NB4 (cell line): ENCODE measurements at places on chromosomes 13 and 19.

DNA sequence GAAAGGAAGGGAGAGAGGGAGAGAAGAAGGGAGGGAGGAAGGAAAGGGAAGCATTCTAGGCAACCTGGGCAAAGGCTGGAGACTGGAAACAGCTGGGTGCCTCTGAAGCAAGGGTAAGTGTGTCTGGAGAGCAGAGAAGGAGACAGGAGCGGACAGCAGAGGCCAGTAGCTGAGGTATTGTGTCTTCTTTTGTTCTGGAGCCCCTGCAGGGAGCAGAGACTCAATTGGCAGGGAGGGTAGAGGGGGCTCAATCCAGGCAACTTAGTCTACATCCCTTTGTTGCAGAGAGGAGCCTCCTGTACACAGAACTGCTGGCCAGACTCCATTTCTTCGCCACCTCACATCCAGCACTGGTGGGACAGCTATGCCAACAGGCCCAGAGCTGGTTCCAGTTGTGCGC is 53.2 kb downstream of the NWD1 start:
- DNase-seq: no peak

DNA sequence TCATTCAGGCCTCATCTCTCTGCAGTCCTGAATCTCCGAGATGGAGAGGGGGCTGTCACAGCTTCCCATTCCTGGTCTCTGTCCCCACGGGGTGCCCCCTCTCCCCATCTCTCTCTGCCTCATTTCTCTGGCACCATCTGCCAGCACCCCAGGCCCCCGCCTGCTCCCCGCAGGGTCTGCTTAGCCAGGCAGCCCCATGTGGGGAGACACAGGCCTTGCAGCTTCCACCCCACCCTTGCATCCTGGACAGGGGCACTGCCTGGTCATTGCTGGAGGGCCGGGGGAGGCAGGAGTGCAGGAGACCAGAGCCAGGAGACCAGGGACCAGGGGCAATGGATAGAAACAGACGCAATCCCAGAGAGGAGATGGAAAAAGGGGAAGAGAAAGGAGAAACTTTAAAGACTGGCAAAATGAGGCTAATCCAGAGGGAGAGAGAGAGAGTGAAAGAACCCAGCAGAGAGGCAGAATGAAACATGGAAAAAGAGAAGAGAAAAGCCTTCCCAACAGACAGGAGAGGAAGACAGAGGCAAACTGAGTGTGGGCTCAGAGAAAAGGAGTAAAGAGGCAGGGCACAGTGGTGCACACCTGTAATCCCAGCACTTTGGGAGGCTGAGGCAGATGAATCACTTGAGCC is 8.8 kb upstream of the GIPR start:
- DNase-seq: no peak

- DNase-seq: no peak
These were observed 2.0 kb downstream of the ZFP36 start for GRCh38 chr19:39408392-39409207.

- DNase-seq: peak; percentile 6
These were observed 6.8 kb downstream of the ZNF134 start for GRCh38 chr19:57620673-57621348.

- DNase-seq: no peak
These were observed 25.9 kb upstream of the GATAD2A start for GRCh38 chr19:19379527-19379926.

GRCh38 chr19:548886-549830 is 5.3 kb downstream of the GZMM start:
- DNase-seq: no peak

- DNase-seq: no peak
These were observed 125.2 kb downstream of the ATP11A start for GRCh38 chr13:112814905-112815585.

DNA sequence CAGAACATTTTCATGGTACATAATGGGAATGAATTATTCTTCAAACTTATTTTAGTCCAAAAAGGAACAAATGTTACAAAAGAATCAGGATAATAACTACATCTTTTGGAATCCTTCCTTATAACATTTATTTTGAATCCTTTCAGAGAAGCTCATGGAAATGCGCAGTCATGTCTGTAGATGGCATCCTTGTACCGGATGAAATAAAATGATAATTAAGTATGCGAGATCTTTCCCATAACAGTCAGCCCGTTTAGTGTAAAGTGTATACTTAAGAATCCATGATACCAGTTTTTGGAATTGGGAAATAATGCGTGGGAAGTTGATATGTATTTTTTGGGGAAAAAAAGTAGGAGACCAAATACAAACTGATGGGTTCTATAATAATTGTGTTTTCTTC is 418.8 kb downstream of the GPC5 start:
- DNase-seq: no peak

DNA sequence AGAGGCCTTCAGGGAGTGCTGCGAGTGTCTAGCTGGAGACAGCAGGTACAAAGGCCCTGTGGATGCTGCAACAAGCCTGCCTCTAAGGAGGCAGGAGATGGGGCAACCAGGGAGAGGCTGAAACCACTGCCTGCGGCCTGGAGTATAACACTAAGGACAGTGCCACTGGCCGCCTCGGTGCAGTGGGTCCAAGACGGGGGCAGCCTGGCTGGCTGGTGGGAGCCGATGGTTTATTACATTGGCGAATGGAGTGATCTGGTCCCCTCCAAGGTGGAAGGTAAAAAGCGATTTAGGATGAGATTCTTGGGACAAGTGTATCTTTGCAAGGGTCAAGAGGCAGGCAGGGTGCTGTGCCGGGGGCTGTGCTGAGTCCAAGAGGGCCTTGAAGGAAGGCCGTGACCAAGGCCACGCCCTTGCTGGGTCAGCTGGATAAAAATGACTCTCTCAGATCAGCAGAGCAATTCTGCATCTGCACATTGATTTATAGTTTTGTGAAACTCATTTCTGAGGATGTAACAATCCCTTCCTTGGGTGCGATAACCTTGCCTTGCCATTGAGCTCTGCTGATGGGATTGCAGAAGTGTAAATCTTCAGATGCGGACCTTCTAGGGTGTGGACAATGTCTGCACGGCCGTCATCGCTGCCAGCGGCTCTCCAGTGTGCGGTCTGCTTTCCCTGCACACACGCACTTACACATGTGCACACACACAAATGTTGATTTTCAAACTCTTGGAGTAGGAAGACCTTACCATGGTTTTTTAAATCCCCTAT is 6.0 kb downstream of the TMEM255B start:
- DNase-seq: no peak

- DNase-seq: no peak
These were observed 24.4 kb downstream of the ELF1 start for GRCh38 chr13:40994581-40995230.

DNA sequence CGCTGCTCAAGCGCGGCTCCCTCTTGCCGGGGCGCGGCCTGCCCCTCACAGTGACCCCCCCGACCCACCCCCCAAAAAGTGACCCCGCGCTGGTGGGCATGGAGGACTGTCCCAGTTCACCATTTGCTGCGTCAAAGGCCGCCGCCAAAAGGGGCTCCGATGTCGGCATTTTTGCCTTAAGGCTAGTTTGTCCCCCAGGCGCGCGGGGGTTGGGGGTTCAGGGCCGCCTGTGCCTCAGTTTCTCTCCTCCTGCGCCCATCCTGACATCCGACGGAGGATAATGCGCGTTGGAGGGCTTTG is 17.1 kb downstream of the NFIX start:
- DNase-seq: no peak

DNA sequence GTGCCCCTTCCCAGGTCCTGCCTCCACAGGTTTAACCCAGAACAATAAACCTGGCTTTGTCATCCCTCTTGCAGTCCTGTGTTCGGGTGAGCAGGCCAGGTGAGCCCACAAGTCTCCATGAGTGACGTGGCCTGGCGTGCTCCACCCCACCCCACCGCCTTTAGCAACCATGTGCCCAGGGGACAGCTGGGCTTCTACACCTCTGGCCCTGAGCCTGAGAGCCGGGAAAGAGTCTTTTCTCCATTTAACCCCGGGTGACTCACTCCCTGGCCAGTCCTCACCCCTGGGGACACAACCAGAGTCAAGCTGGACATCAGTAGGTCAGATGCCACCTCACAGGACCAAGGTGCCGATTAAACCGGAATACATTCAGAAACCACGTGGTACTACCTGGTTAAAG is 4.1 kb downstream of the C19orf53 start:
- DNase-seq: no peak

- DNase-seq: no peak
These were observed 19.6 kb downstream of the CCDC8 start for GRCh38 chr19:46393456-46394401.

DNA sequence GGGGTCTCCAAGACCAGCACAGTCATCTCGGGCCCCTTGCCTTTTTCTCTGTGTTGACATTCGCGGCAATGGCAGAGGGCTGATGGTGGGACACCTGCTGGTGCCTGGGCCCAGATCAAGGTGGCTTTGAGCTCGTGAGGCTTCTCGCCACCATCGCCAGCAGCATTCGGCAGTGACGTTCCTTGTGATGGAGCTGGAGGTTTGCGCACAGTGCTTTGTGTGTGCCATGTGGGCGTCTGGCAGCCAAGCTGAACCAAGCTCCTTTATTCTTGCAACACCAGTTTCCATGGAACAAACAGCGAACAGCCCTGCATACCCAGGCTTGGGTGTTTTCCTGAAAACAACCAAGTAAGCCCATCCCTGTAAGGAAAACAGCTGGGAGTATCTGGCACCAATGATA is 9.1 kb upstream of the TMEM255B start:
- DNase-seq: no peak

- DNase-seq: no peak
These were observed 16.1 kb upstream of the DHRS12 start for GRCh38 chr13:51820016-51820597.

GRCh38 chr13:20288561-20288960 is 56.4 kb upstream of the GJB6 start:
- no peak for DNase-seq

DNA sequence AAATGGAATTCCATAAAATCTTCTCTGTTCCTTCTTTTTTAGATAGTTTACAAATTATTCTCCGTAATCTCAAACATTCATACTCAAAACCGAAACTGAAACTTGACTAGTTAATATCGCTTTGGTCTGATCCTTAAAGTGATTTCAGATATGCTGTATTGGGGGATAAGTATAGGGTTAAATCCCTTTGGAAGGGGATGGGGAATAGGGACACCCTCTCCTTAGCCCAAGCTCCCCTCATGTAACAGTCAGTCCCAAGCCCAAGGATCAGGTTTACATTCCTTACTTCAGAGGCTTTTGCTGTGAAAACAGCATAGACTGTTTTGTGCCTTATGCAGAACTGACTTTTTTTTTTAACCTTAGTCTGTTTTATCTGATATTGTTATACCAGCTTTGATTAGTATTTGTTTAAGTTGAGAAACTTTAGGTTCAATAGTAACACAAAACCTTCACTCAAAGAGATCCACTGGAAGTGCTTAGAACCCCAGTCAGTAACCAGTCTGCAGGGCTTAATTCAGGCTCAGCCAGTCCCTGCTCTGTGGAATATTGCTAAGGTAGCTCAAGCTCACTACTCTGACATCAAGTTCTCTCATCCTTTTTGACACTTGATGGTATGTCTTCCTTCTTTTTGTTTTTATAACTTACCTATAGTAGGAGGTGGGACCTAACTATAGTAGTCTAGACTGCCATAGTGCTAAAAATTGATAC is 10.5 kb downstream of the CDADC1 start:
- DNase-seq: no peak

DNA sequence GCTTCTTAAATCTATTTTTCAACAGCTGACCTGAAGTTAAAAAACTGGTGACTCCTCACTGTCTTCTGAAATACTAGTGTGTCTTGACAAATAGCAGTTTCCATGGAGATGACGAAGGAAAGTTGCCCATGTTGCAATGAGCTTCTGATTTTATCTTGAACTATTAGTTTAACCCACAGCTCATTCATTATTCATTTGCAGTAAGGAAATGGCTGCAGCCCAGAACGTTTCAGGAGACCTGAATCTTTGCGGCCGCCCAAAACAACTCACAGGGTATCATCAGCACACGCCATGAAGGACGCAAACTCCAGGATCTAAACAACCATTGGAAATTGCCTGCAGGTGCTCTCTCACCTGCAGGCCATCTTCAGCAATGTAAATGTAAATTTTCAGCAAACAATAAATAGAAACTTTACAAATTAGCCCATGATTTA is 142.5 kb downstream of the DCLK1 start:
- DNase-seq: no peak

DNA sequence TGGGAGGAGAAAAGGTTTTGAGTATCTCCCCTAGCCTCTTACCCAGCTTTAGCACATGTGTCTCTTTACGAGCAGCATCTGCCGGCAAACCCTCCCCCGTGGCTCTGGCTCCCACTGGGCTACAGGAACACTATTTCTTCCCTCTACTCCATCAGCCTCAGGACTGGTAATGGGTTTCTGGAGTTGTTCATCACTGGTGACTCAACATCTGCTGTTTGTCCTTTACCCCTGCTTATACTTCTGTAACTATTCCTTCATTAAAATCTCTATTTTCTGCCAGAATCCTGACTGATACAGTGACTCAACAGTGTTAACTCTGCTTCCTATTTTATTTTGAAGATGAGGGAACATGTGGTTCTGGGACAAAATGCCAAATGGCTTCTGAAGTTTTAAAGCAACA is 437.3 kb upstream of the HTR2A start:
- no peak for DNase-seq

DNA sequence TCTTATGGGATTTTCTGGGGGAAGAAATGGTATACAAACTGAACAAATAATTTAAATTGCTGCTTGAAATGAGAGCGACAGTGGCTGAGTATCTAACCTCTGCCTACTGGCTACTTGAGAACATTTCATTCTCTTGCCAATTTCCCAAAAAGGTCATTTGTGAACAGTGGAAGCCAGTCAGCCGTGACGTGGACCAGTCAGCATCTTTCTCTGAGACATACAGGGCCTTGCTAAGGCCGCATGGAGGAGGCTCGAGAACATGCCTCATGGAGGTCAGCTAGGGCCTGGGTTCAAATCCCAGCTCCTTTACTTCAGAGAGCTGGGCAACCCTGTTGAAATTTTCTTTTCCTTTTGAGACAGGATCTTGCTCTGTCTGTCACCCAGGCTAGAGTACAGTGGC is 20.3 kb downstream of the ZC3H4 start:
- no peak for DNase-seq

DNA sequence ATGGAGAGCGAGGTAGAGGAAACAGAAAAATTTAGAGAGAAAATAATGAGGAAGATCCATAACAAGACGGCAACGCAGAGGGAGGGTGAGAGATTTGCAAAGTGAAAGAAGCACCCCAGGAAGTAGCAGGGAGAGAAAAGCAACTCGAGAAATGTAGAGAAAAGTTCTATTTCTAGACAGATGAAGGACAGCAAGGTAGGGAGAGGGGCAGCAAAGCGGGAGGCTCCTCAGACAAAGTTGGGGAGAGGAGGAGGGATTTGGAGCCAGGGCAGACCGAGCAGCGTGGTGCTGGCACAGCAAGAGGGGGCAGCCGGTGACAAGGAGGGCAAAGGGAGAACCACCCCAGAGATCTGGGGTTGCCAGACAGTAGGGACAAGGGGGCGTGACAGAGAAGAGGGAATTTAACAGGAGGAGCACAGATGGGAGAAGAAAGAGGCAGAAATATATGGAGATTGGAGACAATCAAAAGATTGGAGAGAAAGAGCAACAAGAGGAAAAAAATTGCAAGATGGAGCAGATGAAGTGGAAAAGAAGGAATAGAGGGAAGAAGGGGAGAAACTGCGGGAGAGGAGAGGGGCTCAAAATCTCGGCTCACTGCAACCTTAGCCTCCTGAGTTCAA is 989 bp downstream of the ZNF766 start:
- peak; percentile 46 for DNase-seq

- no peak for DNase-seq
These were observed 24.1 kb downstream of the KLF5 start for GRCh38 chr13:73082895-73083294.

GRCh38 chr13:42225051-42225450 is 46.9 kb upstream of the AKAP11 start:
- no peak for DNase-seq
